Left ventricle myocardium superior (tissue), 1 donor: ENCODE measurements at places on chromosomes 2 and 18.

- no peak for DNase-seq
These were observed 13.5 kb upstream of the XDH start for GRCh38 chr2:31428001-31428418.

- DNase-seq, result no peak
These were observed 198.1 kb downstream of the PDE1A start for GRCh38 chr2:182228741-182229140.

DNA sequence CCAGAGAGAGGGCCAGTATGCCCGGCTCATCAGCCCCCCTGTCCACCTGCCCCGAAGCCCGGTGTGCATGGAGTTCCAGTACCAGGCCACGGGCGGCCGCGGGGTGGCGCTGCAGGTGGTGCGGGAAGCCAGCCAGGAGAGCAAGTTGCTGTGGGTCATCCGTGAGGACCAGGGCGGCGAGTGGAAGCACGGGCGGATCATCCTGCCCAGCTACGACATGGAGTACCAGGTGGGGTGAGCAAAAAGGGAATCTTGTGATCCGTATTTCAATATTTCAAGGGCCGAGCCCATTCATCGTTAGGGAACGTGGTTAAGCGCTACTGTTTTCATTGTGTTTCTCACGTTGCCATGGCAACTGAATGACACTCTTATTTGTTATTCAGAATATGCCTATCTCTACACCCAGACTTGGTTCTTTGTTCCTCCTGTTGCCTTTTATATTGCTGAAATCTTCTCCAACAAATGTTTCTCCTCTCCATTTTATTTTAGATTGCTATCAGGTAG is 81.5 kb downstream of the NRP2 start:
- peak; percentile 56 for DNase-seq

GRCh38 chr2:229153267-229153666 is 117.8 kb downstream of the PID1 start:
- no peak for DNase-seq

DNA sequence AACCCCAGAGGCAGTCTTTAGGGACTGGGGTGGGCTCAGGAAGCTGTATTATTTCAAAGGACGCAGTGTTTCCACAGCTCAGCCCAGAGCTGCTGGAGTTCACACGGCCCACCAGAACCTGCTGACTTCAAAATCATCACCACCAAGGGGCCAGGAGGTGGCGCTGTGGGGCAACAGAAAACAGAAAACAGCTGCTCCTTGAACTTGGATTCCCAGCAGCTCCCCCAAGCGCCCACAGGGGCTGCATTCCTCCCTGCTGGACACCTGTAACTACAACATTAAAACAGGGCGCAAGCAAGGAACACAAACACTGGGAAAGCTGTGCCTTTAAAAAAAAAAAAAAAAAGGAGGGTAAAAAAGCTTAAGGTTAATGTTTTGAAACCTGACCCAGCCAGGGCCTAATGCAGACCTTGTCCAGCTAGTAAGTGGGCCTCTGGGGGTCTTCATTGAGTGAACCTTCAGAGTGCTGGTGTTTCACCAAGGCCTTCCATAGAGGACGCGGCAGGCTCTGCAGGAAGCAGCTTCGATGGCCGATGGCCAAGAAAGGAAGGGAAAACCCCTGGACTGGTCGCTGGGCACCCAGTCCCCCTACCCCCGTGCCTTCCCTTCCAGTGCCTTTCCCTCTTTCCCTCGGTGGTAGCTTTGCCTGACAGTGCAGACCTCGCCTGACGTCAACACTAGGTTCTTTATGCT is 25.9 kb downstream of the MLPH start:
- DNase-seq, result peak; percentile 92

DNA sequence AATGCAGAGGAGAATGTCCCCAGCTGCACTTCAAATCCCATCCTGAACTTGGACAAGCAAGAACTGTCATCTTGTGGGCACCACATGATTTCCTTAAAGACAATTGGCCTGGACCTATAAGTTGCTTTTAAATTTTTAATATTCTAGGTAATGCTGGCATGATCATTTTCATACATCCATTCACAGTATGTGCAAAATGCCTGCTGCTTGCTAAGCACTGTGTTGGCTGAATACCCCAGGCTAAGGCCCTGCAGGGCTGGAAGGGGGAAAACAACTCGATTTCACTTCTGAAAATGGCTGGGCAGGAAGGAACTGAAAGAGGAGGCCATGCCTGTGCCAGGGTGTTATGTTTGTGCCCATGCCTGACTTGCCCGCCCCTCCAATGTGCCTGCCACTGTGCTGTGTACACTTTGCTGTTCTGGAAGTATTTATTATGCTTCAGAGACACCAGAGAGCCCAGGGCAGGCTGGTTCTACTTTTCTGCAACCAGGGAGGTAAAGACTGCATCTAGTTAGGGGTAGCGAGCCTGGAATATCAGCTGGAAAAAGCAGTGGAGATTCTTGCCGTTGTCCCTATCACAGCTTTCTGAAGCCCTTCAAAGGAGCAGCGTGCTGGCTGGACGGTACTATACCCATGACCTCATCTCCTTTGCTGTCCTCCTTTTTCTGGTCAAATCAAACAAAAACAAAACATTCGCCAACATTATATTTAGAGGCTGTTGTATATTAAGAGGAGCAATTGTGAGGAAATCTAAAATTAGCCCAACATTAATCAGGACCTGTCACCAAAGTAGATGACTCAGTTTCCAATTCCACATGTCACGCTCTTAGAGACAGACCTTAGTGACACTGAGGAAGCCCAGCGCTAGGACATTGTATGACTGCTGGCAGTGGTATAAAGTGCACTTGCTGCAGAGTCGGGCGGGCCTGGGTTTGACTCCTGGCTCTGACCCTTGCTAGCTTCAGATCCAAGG is 158.1 kb downstream of the DDX1 start:
- DNase-seq, result no peak

GRCh38 chr2:24821433-24821891 is 28.2 kb downstream of the CENPO start:
- no peak for DNase-seq

DNA sequence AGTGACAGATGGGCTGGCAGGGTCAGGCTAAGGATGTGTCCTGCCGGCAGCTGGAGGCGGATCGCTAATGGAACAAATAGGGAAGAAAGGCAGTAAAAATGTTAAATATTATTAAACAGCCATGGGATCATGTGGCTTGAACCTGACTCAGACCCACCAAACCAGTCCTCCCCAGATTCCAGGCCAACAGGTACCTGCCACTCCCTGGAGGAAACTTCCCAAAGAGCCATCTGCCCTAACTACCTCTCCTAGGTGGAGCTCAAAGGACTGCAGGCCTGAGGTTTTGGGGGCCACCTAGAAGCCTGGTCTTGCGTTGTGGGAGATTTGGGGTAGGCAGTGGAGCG is 34.3 kb downstream of the CIB4 start:
- DNase-seq, result no peak

DNA sequence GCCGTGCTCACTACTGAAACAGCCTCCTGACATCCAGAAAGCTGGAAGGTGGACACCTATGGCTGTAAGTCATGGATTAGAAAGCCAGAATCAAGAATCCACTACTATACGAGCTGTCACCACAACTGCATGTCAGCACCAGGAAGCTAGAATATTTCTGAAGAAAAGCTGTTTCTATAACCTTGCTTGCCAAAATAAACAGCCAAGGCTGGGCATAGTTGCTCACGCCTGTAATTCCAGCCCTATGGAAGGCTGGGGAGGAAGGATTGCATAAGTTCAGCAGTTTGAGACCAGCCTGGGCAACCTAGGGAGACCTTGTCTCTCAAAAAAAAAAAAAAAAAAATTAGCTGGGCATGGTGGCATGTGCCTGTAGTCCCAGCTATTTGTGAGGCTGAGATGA is 96.3 kb upstream of the GAREM1 start:
- DNase-seq, result no peak

DNA sequence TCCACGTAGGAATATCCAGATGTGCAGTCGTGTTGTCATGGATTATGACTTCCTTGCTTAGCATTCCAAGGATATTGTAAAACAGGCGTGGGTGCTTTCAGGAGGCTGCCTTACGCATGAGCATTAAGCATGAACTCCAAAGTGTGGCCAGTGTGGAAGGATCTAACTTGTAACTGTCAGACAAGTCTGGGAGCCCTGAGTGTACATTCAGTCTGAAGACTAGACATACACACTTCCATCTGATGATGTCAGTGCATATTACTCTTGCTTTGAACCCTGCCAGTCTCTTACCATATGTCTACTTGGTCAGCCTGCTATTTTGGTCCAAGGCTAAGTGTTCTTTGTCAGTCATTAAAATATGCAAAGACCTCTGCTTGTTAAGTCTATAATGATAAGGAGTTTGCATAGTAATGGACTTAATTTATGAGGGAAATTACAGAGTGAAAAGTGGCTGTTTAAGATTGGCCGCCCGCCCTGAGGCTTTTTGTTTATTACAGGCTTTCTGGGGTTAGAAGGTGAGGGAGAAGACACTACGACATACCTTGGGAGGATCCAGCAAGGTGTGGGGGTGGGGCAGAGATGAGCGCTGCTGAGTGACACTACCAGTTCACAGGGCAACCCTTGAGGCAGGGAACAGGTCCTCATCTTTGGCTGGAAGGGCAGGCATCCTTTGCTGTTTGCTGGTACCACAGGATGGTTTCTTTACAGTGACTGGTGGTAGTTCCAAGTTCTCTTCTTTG is 48.3 kb downstream of the CABLES1 start:
- DNase-seq, result no peak

- DNase-seq, result peak; percentile 34
These were observed 8.3 kb downstream of the WNT6 start for GRCh38 chr2:218867900-218868299.

- no peak for DNase-seq
These were observed 251.7 kb upstream of the HNRNPA3 start for GRCh38 chr2:176960736-176961520.

DNA sequence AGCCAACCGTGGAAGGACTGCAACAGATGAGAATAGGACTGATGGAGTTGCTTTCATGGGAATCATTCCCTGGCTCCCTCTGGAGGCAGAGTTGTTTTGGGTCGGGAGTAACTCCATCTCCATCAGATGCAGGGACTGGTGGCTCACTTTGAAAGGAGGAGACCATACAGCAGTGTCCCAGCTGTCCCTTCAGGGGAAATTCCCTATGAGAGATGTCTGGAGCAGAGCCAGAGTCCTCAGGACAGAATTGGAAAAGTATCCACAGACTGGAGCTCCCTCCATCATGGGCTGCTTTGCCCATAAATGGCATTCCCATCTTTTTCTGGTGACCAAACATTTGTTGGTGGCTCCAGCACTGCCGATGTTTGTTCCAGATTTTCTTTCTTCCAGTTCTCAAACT is 144.3 kb downstream of the NCK2 start:
- DNase-seq, result no peak

DNA sequence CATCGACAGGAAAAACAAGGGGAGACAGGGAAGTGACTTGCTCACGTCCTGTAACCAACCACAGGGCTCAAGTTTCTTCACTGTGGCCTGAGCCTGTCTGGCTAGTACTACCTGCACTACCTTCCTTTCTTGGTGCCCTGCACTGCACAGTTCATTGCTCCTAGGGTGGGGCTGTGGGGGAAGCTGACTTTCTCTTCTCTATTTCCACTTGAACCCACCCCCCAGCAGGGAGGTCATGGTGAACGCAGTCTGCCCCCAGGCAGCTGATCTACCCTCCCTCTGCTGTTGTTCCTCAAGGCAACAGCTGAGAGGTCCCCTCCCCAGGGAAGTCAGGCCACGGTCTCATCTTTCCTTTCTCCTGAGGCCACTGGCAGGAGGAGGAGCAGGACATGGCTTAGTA is 532.1 kb downstream of the SOX11 start:
- DNase-seq, result no peak

GRCh38 chr2:197086500-197086899 is 160.0 kb upstream of the PGAP1 start:
- DNase-seq, result no peak

DNA sequence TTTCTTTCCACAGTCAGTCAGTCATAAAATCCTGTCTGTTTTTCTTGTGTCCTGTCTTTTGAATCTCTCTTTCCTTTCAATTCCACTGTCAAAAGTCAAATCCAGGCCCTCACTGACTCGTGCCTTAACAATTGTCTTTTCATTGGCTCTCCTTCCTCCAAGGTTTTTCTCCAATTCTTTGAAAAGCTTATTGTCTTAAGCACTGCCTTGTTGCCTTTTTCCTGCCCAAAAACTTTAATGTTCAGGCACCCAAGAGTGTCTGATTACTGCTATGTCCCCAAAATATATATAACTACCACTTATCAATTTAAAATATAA is 13.9 kb upstream of the SULT1C4 start:
- DNase-seq, result no peak

DNA sequence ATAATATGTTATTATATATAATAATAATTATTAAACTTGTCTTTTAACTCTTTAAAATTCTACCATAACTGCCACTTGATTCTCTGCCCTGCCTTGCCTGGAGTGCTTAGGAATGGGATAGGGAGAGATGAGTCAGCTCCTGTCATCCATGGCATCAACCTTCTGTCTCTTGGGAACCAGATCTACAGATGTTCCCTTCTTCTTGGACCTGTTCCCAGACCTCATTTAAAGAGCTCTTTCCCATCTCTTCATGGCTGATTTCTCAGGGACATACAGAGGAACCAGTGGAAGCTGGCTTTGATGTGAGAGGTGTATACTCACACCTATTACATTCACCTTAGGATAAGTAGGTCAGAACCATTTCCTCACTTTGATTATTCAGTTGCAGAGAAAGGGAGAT is 155.3 kb upstream of the MYO3B start:
- no peak for DNase-seq

DNA sequence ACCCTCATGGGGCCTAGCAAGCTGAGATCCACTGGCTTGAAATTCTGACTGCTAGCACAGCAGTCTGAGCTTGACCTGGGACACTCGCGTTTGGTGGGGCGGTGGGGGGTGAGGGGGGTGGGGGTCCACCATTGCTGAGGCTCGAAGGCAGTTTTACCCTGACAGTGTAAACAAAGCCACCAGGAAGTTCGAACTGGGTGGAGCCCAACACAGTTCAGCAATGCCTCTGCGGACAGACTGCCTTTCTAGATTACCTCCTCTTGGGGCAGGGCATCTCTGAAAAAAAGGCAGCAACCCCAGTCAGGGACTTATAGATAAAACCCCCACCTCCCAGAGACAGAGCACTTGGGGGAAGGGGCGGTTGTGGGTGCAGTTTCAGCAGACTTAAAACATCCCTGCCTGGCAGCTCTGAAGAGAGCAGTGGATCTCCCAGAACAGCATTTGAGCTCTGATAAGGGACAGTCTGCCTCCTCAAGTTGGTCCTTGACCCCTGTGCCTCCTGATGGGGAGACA is 149.7 kb upstream of the TANK start:
- DNase-seq, result no peak

- DNase-seq, result no peak
These were observed 415.2 kb upstream of the NETO1 start for GRCh38 chr18:73283032-73283431.
